CD8-positive, alpha-beta memory T cell (primary cell): ENCODE measurements at places on chromosomes 11 and 22.

- H3K4me1 ChIP-seq, result no peaks in the 10 kb centered on the region
- DNase-seq, result no peak
- no peak overlapping the region for H3K4me3 ChIP-seq
- H3K27me3 ChIP-seq, result no peaks in the 10 kb centered on the region
- no peak overlapping the region for H3K27ac ChIP-seq
- no peaks in the 10 kb centered on the region for H3K36me3 ChIP-seq
These were observed 121.5 kb upstream of the RAG2 start for GRCh38 chr11:36719358-36720107.

- no peaks in the 10 kb centered on the region for H3K27me3 ChIP-seq
- H3K4me1 ChIP-seq, result no peaks in the 10 kb centered on the region
- no peak for DNase-seq
- no peak overlapping the region for H3K4me3 ChIP-seq
These were observed 14.0 kb upstream of the SLC43A3 start for GRCh38 chr11:57440744-57441414.

DNA sequence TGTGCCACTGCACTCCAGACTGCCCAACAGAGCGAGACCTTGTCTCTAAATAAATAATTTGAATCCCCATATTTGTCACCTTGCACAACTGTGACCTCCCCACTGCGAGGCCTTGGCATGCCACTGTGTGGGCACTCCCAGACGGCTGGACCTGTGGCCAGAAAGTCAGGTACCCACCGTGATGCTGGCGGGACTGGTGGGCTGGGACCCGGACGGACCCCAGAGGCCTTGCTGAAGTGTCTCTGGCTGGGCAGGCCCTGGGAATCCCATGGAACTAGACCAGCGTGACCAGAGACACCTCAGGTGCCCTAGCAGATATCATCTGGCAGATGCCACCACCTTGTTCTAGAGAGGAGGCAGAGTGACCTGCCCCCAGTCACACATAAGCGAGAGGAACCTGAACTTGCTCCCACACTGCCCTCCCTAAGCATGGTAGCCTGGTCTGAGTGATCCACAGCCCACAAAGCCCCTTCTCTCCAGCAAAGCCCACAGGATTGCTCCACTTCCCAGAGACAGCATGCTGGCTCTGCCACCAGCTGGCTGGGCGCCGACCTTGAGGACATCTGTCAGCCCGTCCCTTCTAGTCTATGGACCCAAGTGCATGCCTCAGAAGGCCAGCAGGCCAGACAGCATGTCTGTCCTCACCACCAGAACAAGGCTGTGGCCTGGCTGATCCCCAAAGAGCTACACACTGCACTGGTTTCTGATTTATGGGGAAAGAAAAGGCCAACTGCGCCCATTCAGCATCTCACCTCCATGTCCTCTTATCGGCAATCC is 9.5 kb downstream of the MACROD1 start:
- no peak overlapping the region for H3K4me3 ChIP-seq
- H3K4me1 ChIP-seq, result no peaks in the 10 kb centered on the region
- no peaks in the 10 kb centered on the region for H3K27me3 ChIP-seq
- no peak for DNase-seq
- no peaks in the 10 kb centered on the region for H3K36me3 ChIP-seq

- no peak overlapping the region for H3K27ac ChIP-seq
- no peaks in the 10 kb centered on the region for H3K36me3 ChIP-seq
- no peak overlapping the region for H3K4me3 ChIP-seq
- DNase-seq, result no peak
- H3K4me1 ChIP-seq, result peaks cover 86% of the 10 kb centered on the region
- H3K27me3 ChIP-seq, result no peaks in the 10 kb centered on the region
These were observed 13.6 kb upstream of the XBP1 start for GRCh38 chr22:28813772-28814518.

DNA sequence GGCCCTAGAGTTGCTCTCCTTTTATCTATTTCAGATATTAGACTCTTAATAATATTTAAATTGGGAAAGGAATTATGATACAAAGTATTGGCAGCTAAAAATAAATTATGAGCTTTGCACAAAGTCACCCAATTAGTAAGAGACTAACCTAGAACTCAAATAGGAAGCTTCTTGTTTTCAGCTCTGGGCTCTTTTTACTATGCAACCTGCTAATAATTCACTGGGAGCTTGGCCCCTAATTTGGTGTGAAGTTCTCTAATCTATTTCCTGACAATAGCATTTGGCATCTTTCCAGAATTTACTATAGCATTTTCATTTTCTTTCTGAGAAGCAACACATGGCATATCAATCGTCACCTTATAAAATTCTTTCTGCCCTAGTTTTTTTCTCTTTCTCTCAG is 727.7 kb upstream of the ANO5 start:
- DNase-seq, result no peak
- H3K27me3 ChIP-seq, result no peaks in the 10 kb centered on the region
- H3K27ac ChIP-seq, result no peak overlapping the region
- H3K36me3 ChIP-seq, result no peaks in the 10 kb centered on the region
- H3K4me1 ChIP-seq, result no peaks in the 10 kb centered on the region
